ENCODE measurements at places on chromosomes 7 and 10. TPM values are rescaled to one million over a fixed set of nuclear protein-coding genes. Genes with fewer than 3 reads are reported as not detected.
A peak's percentile ranks its signal among the peaks of the same experiment; 100 is the strongest.

DNA sequence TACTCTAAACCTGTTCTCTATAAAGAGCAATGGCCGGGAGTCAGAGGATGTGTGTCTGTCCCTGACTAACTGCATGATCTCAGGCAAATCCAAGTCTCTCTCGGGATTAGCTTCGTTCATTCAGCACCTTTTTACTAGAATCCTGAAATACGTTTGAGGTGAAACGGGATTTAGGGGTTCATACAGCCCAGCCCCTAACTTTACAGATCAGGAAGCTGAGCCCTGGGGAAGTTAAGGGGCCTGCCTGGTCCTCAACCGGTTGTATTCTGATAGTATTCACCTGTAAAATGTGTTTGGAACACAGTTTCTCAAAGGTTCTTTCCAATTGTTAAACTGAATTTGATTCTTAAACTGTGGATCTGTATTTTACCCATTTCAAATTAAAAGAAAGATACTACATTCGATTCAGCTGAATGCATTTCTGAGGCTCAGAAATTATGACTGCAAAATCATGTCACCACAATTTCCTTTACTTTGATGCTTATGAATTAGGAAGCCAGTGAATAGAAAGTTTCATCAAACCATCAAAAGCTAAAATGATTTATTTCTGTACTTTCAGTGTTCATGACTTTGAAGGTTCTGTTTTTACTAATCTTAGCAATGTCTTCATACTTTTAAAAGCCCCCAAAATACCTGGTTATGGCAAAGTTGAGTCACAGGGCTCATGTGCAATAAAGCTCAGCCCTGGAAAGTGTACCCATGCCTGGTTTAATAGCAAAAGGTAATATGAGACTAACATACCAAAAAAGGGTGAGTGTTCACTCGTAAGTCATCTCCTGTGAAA lies 28.9 kb upstream of the EZH2 start:
- DNase-seq, result no peak

GRCh38 chr7:97835296-97836138 lies 36.7 kb downstream of the ASNS start:
- peak; percentile 30 for DNase-seq

SLF2 gene
- 11.5 TPM for polyA plus RNA-seq

ELN gene
- 10.6 TPM for polyA plus RNA-seq
